ENCODE measurements at places on chromosomes 3 and 15. TPM values are rescaled to one million over a fixed set of nuclear protein-coding genes. Genes with fewer than 3 reads are reported as not detected.

The FOXB1 gene
- total RNA-seq, result 3.7 TPM

- peaks cover 7% of the 10 kb centered on the region for H3K27me3 ChIP-seq
- H3K4me1 ChIP-seq, result no peaks in the 10 kb centered on the region
- no peaks in the 10 kb centered on the region for H3K36me3 ChIP-seq
- H3K4me3 ChIP-seq, result peak overlapping the region; percentile 82
- H3K27ac ChIP-seq, result no peak overlapping the region
These were observed 519 bp downstream of the LYSMD2 start for GRCh38 chr15:51736751-51737521.

DNA sequence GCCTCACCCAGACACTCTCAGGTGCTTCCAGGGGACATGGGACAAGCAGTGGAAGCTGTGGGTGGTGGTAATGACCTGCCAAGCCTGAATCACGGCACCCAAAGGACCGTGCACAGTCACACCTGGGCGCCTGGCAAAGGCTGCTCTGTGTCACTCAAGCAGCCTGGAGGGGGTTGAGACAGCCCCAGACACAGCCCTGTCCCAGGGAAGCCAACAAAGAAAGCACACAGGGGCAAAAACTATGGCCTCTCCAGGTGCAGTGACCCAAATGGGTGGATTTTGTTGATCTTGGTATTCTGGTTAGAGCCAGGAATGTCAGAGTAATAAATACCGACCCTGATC, 15.0 kb upstream of the OCA2 start:
- no peaks in the 10 kb centered on the region for H3K27me3 ChIP-seq
- H3K27ac ChIP-seq, result no peak overlapping the region
- no peaks in the 10 kb centered on the region for H3K4me1 ChIP-seq
- no peak for DNase-seq

- no peak overlapping the region for H3K4me3 ChIP-seq
- no peaks in the 10 kb centered on the region for H3K4me1 ChIP-seq
These were observed 208.0 kb downstream of the XXYLT1 start for GRCh38 chr3:195062866-195063540.
